T-helper 22 cell (primary cell): ENCODE measurements at places on chromosomes 5 and 9.

- DNase-seq, result no peak
Observed at GRCh38 chr9:131645078-131645776, 94.6 kb downstream of the RAPGEF1 start.

- DNase-seq, result no peak
Observed at GRCh38 chr5:103667068-103667467, 104.5 kb upstream of the NUDT12 start.

DNA sequence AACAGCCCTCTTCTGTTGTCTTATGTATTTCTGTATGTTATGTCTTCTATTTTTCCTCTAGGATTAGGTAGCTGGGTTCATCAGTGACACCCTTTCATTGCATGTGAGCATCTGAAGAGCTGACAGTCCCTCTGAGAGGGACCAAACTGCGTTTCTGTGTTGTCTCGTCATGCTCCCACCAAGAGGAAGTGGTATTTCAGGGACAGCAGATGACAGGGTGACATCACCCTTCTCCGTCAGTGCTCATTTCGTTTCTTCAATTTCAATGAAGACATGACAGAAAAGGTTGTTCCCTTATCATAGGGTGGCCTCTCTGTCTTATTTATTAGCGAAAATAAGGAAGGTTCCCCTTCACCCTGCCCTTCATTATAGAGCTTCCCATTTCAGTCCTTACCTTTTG, 225.9 kb upstream of the NR4A3 start:
- DNase-seq, result no peak

DNA sequence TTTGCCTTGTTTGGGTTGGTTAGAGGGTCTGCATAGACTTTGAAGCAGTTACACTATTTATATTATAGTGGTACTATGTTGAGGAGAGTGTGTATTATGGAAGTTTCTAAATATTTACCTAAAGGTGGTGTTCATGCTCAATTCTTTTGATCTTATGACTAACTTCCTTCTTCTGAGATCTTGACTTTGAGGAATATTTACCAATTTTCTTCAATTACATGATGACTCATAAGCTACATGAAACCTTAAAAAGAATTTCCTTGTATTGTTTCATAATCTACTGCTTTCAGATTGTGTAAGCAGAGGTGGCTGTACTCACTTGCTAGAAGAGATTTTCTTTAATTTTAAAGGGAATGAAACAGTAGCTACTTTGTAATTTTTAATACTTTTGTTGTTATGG, 276.1 kb downstream of the TAF11L14 start:
- no peak for DNase-seq

- DNase-seq, result no peak
Observed at GRCh38 chr5:172459783-172460165, 5.4 kb upstream of the SH3PXD2B start.

- DNase-seq, result no peak
Observed at GRCh38 chr5:117733051-117733450, 1158.4 kb upstream of the SEMA6A start.

DNA sequence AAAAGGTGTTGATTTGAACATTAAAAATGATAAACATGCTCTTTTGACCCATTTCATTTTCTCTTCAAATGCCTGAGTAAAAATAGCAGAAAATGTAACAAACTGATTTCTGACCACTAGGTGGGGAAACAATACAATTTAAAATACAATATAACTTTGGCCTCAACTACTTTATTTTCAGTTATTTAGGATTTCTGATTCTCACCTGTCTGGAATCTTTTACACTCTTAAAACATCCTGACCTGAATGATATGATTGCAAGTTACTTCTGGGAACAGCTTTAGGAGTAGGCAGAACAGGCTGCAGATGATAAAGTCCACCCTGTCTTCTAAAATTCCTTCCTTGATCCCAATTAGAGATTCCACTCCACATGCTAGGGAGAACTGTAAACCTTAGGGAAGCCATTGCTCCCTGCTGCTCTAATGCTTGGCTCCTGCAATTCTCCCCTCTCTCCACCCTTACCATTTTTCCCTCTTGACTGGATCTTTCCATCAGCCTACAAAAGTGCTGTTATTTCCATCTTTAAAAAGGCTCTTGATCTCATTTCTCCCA, 70.3 kb downstream of the FYB1 start:
- no peak for DNase-seq

- no peak for DNase-seq
Observed at GRCh38 chr5:7615566-7616061, 219.7 kb downstream of the ADCY2 start.

- DNase-seq, result no peak
Observed at GRCh38 chr5:35248843-35249780, 18.8 kb upstream of the PRLR start.

DNA sequence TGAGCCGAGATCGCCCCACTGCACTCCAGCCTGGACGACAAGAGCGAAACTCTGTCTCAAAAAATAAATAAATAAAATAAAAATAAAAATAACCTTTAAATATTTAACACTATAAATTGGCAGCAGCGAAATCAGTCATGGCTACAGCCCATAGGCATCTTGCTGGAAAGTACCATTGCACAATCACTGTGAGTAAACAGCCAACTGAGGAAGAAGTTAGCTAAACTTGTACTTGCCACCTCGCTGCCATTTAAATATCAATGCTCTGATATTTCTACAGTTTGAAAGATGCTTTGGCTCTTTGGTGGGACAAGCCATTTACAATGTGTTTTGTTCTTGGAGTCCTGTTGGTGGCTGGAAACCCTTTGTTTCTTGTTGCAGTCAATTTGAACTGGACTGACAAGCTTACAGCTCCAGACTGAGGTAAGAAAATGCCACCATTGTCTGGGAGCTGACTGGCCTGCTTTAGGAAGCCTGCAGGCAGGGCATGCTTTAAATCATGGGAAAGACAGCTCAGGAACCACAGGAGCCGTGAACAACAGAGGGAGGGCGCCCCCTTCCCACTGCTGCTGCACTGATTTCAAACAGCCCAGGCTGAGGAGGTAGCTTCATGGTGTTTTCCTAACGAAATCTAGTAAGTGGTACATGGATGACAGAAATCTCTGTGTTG, 322.8 kb upstream of the RFX3 start:
- DNase-seq, result no peak

DNA sequence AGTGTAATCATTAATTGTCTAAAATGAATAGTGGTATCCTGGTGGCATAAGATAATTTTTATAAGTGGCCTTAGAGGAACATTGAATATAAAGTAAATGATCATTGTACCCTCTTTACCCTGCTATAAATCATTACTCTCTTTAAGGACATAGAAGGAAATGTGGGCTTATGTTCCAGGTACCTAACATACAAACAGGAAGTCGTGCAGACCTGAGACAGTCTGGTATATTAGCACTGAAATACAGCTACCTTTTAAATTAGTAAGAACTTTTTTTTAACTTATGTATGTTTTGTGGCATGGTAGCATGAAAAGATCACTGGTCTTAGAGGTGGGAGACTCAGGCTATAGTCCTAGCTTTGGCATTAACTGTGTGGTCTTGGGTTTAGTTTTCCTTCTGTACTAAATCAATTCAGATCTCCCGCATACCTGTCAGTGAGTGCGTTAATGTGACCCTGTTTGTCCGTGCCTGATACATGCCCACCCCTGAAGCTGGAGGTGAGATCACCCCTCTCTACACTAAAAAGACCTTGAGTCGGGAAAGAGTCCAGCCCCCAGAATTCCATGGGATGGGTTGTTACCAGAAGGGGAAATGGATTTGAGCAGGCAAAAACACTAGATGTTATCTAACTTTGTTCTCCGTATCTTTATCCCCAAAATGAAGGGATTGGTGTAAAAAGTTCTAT, 59.4 kb upstream of the ERBIN start:
- no peak for DNase-seq

GRCh38 chr5:79201206-79201605, 34.7 kb upstream of the JMY start:
- no peak for DNase-seq

- no peak for DNase-seq
Observed at GRCh38 chr9:114039484-114039883, 38.6 kb downstream of the AMBP start.

DNA sequence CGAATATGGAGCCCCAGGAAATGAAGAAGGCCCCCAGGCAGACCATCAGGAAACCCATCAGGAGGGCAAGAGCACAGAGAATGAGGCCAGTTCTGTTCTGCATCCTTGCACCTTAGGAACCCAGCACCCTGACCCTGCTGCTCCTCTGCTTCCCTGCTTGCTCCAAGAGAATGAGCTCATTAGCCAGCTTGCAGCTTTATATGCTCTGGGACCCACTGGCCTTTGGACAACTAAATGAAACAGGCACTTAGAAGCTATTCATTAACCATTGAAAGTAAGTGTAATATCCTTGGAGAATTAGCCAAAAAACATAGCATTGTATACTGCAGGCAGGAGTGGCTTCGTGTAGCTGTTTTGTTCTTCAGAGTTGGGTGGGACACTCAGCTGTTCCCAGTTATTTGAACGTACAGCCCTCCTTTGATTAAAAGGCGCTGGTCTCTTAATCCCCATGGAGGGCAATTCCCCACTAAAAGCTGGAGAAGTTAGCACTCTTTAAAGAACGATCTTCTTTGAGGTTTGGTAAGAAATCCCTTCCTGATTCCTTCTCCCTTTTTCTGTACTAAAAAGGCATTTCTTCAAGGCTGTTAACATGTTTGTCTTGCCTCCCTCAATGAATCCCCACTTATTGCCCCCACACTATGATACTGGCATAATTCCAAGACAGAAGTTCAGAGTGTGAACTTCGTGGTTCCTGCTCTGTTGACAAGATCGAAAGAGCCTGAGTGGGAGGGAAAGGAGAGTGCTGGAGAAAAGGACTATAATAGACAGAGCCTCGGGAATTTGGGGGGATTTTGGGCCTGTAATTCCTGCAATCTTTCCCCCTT, at the start of gene TMEM252:
Gene TMEM252 (minus strand): TSS at position 172 of the 824 bp plus-strand sequence. CDS start 69 bp downstream, at position 103.
- DNase-seq, result no peak

DNA sequence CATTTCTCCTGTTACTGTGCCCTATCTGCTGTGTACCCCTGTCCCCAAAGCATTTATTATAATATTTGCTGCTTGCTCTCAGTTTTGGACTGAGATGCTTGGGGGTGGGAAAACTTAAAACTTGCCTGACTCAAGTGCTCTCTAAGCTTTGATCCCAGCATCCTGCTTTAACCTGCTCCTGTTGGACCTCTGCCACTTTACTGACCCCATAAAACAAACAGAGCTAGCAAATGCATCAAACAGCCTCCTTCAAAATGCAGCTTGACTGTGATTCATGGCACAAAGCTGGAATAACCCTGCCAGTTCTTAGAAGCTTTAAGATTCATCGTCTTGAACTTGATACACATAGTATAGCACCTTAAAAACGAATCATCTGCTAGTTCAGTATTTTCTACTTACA, 212.5 kb downstream of the DEPDC1B start:
- no peak for DNase-seq

DNA sequence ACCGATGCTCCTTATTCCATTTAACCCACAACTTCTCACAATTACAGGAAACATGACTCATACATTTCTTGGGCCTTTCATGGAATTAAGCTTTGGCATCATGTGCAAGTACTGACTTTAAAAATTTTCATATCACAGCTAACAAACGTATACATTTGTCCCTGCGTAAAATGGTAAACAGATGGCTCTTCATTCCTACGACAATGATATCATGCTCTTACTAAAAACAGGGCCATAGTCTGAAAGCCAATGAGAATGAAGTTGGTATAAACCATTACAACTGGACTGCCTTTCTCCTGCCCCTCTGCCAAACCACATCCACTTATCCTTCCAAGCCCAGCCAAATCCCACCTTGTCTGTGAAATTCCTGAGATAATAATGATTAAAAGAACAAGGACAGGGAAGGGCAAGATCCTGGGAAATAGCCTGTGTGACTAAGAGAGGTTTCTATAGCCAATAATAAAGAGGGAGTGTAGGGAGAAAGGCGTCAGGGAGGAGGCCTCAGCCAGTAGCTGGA, 44.9 kb upstream of the ZNF366 start:
- no peak for DNase-seq

DNA sequence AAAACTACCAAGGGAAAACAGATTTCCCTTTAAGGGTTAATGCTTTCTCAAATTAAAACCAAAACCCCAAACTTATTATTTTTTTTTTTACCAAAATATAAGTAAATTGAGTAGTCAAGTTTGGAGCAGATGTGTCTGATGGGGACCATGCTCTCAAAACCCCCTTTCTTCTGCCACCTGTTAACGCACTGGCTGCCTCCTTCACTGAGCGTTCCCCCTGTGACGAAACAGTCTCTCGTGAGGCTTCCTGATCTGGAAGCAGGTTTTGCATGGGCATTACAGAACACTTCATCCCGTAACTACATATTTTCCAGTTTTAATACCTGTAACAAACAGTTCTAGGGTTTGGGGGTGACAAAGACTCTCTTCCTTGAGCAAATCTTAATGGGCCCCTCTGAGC, 59.4 kb downstream of the ANKH start:
- DNase-seq, result no peak

GRCh38 chr5:32127711-32128110, 46.4 kb downstream of the GOLPH3 start:
- no peak for DNase-seq

- no peak for DNase-seq
Observed at GRCh38 chr9:100027543-100027942, 71.3 kb downstream of the ERP44 start.

GRCh38 chr5:138961221-138961620, 86.1 kb upstream of the LRRTM2 start:
- DNase-seq, result no peak

DNA sequence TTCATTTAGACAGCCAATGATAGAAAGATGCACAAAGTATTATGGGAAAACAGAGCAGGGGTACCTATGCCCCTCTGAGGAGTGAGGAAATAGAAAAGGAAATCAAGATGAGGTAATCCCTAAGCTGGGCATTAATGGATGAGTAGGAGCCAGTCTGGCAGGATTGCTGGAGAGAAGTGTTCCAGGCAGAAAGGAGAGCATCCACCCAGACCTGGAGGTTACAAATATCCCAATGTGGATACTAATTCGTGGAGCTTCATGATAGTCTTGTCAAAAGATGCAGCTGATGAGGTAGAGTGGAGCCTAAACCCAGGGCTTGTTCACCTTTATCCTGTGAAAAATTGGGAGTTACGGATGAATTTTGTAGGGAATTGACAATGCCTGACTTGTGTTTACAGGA, 328.0 kb downstream of the ZNF608 start:
- DNase-seq, result no peak

DNA sequence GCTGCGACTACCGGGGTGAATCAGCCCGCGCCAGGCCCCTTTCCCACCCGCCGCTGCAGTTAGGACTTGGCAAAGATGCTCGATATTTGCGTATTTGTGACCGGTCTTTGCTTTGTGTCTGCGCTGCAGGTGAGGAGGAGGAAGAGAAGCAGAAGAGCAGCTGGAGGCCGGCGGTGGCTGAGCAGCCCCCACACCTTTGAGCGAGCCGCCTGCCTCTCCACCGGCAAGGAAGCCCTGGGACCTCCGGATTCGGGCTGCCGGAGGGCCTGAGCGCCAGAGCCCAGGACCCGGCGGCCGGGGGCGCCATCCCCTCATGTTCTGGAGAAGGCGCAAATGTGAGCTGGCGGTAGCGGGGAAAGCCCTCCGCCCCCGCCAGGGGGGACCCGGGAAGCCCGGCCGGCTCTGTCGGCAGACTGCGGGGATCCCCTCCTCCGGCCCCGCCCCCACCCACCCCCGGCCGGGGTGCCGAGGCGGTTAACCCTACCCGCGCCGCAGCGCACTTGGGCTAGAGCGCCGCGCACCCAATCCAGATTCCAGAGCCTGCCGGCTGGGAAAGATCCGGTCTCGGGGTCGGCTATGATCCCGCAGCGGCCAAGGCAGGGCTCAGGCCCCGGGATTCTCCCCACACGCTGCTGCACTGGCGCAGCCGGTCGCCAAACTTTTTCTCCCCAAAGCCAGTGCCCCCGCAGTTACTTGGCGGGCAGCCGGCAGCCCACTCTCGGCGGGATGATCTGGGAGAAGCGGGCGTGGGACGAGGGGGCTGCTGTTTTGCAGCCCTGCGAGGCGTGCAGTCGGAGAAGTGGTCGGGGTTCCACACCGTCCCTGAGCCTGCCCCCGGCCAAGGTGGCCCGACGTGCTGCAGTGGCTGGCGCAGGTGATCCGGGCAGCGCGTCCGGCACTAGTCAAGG, 800 bp upstream of the KCNN2 start:
- no peak for DNase-seq
